AG04449 (cell line): ENCODE measurements at places on chromosomes 13 and 19.

DNA sequence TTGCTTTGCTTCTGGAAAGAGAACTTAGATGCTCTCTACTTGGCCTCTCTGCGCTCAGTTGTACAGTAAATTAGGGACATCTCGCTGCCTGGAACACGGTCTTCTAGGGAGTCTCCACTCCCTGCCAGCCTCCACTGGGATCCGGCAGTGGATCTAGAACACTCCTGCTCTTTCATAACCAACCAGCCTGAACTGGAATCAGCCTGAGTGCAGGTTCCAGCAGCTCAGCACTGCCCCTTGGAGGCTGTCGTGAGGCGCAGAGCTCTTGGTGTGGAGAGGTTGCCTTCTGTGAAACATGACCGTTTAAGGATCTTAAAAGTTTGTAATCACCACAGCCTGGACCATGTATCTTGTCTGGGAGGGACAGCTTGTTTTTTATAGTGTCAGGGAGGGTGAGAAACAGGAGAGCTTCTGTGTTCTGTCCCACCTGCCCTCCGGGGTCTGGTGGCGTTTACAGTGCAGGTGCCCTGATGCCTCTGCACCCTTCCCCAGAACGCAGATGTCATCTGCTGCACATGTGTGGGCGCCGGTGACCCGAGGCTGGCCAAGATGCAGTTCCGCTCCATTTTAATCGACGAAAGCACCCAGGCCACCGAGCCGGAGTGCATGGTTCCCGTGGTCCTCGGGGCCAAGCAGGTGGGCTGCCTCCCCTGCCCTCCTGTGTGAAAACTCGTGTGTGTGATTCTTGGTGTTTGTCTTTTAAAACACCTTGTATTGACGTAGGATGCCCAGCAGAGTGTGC lies 24.8 kb downstream of the UPF1 start:
- no peak for DNase-seq

- no peak for DNase-seq
These were observed 6.6 kb upstream of the ZNF428 start for GRCh38 chr19:43625918-43626579.

- DNase-seq = no peak
These were observed 16.8 kb upstream of the PSG9 start for GRCh38 chr19:43286096-43286495.

- DNase-seq = no peak
These were observed at the start of gene RCBTB1 for GRCh38 chr13:49585220-49586157. Gene RCBTB1 (minus strand): TSS chr13:49585558. CDS start chr13:49567279, 18,279 bp downstream.

- no peak for DNase-seq
These were observed 33.4 kb downstream of the IPO5 start for GRCh38 chr13:97986835-97987234.

- DNase-seq = no peak
These were observed 109.7 kb downstream of the LRCH1 start for GRCh38 chr13:46662690-46663089.

DNA sequence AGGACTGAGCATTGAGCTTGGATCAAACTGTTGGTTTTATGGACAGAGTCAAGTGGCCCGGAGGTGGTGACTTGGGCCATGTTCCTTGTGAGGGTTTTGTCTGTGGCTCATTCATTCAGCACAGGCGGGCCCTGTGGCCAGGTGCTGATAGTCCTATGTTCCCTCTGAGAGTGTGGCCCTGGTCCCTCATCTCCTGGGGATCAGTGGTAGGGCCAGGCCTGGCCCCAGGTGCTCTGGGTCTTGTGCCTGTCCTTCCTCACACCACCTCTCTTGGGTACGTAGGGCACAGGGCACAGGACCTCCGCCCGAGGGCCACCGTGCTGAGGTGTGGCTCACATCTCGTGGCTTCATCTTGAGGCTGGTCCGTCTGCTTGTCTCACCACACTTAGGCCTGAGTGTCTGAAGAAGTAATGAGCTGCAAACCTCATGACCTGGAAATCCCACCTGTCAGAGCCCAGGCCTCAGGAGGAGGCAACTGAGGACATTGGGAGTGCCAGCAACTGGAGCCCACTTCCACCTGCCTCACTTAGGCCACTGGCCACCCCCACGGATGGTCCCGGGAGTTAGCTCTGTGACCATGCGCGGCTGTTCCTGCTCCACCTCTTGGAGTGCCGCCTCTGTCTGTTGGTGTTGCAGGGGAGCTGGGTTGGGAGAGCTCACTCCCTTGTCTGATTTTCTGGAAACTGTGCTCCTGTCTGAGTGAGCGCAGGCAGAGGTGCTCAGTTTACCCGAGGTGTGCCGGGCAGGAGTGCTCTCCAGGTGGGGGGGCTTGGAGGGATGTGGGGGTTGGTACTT lies 53.4 kb downstream of the KDM4B start:
- DNase-seq = no peak

GRCh38 chr13:100476963-100477362 lies 111.6 kb downstream of the GGACT start:
- no peak for DNase-seq

DNA sequence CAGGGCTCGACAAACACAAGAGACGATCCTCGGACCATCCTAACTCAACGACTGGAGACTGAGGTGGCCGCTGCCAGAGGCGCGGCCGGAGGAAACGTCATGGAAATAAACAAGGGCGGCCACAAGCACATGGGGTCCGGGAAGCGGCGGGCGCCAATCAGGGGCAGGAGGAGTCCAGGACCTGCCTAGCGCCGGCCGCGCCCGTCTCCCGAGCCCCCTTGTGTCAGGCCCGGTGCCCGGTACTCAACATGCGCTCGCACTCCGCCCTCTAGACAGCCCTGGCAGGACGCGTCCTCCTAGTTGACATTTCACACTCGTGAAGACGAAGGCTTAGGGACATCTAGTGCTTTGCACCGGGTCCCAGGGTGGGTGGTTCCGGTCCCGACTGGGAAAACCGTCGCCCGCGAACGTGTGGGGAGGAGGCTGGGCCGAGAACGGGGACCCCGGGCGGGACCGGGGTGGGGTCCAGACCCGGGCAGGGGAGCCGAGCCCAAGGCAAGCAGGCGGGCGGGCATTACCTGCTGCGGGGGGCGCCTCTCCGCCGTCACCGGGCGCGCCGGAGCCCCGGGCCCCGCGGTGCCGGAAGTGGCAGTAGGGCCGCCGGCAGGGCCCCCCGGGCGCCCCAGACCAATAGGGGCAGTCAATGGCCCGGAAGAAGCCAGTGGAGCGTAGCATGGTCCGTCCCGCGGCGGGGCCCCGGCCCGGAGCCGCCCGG lies 442 bp downstream of the REXO1 start:
- DNase-seq = no peak

- DNase-seq = no peak
These were observed 18.0 kb upstream of the TNFRSF19 start for GRCh38 chr13:23552171-23552570.

DNA sequence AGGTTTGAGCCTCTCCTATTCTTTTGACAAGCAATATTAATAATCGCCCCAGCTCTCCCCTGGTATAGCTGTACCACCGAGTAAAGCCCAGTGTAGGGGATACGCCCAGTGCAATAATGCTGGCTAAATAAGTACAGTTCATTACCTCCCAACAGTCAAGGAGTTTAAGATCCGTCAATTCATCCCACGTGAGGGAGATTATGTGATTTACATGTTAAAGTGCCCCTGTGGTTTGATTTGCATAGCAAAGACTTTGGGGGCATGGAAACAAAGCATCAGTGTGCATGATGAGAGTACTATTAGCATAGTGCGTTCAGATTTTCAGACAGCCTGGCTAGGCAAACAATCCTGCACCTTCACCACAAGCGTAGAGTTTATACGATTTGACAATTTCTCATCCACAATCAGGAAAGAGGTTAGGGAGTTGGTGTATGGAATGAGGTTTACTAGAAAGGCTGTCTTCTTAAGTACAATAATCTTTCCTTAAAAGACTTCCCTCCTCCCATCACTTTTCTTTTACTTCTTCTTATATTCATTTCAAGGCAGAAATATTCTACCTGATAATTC lies 754.0 kb downstream of the DIAPH3 start:
- DNase-seq = no peak

DNA sequence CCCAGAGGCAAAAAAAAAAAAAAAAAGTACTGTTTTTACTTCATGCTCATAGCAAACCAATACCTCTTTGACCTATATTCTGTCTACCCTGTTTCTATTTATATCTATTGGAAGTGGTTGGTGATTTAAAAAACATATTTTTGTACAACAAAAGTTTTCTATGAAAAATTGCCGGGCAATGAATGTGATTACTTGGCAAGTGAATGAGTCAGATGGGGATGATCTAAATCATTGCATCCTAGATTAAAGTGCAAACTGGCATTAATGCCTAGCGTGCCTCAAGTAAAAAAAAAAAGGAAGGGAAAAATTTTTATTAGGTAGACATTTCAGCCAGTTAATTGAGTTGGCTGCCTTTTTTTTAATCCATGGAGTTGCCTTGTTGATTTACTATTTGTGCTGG lies 500.6 kb downstream of the KCTD12 start:
- DNase-seq = no peak
